ENCODE measurements at places on chromosomes 1 and 21. TPM values are rescaled to one million over a fixed set of nuclear protein-coding genes. Genes with fewer than 3 reads are reported as not detected.

DNA sequence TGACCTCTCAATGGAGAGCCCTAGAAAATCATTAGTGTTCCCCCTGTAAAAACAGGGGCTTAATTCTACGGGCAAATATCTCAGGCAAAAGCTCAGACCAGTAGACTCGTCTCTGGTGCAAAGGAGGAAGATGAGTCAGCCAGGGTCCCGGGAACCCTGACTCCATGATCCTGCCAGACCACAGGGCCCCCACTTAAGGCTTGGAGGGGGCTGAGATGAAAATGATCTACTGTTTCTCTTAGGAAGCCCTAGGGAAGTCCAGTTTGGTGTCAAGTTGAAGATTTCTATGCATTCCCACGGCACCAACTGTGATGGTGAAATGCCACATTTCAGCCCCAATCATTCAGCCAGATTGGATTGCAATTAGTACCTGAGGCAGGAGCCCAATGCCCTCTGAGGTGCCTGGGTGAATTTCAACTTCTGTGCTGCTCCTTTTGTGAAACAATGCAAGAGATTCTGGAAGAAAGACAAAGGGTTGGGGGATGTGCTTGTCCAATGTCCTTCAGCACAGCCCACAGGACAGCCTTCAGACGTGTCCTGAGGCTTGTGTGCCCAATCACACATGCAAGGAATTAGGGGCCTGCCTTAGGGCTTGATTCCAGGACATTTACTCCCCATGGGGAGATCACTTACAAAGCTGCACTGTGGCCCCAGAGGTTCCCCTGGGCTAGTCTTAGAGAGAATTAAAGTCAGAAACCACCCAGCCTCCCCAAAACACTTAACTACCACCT, 18.1 kb downstream of the NAV1 start:
- no peak for DNase-seq

- no peak for DNase-seq
These were observed 114.3 kb upstream of the ETV3 start for GRCh38 chr1:157252473-157252872.

DNA sequence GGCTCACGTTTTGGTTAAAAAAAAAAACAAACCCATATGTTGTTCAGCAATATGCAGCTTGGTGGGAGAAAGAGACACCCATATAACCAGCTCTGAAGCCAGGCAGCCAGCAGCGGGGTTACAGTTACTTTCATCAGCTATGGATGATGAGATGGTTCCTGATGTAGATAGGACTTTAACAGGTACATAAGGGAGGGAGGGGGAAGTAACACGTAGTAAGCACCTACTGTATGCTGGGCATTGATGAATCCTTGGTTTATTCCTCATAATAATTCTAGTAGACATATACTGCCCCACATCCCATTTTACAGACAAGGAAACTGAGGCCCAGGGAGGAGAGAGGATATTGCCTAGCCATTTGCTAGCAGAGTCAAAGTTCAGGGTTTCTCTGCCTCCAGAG, 2.0 kb downstream of the SLC1A7 start:
- DNase-seq = no peak

GRCh38 chr21:45438391-45439145, 33.6 kb downstream of the COL18A1 start:
- DNase-seq = no peak

DNA sequence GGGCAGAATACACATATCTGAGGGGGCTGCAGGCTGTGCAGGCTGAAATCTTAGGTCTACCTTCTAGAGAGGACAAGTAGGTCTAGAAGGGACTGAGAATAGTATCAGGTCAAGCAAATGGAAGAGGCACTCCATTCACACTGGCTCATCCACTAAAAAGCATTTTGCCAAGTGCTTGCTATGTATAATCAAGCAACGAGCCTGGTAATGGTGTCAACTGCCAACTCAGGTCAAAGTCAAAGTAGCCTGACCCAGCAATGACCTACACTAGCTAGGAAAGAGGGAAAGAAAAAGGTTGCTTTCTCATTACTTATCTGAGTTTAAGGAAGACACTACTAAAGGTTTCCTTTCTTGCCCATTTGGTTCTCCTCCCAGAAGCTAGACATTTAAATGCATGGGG, 10.8 kb downstream of the KCND3 start:
- no peak for DNase-seq

Gene PDZK1IP1
- total RNA-seq = 0.79 TPM

GRCh38 chr1:41446851-41447610, 37.5 kb downstream of the EDN2 start:
- DNase-seq = no peak

- no peak for DNase-seq
These were observed 6.7 kb downstream of the KHDRBS1 start for GRCh38 chr1:32020339-32020738.

- DNase-seq = no peak
These were observed 42.4 kb upstream of the LRRC8C start for GRCh38 chr1:89590341-89591080.

Gene CR2
- total RNA-seq = not detected

GRCh38 chr1:31170486-31170735, 69.3 kb downstream of the NKAIN1 start:
- no peak for DNase-seq

GRCh38 chr21:29299046-29299915, 559 bp downstream of the BACH1 start:
- DNase-seq = peak; percentile 43

GRCh38 chr1:8482979-8483381, 165.1 kb downstream of the SLC45A1 start:
- no peak for DNase-seq

DNA sequence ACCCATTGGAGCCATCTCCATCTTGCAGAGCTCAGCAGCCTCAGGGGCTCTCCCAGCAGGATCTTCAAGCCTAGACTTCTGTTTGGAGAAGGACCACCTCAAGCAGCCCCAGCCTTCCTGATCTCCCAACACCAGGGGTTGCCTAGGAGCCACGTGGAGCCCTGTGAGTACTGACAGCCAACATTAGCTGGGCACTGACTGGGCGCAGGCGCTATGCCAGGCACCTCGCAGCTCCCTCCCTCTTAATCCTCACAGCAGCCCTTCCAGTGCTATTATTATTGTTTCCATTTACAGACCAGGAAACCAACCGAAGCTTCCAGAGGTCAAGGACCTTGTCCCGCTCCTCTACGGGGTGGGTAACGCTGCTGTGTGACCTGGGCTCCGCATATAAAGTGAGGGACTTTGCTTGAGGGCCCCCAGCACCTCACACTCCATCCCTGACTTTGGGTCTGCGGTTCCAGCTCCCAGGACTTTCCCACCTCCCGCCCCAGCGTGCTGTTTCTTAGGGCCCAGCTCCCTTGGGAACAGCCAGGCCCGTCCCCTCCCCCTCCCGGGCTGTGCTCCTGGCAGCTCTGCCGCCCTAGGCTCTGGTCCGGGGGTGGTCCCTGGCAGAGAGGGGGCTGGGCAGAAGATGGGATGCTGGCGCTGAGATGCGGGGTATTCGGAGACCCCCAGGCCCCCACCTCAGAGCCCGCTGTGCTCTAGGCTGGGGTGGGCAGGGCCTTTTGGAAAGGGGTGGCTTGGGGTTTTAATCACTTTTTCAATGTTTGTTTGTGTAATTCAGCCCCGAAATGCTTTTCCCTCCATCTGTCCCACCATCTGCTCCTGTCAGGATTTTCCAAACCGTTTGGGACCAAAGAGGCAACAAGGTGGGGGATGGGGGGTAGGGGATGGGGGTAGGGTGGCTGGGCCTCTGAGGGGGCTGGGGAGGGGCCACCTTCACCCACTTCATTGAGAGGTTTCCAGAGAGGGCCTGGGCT, 4.1 kb upstream of the HPCA start:
- no peak for DNase-seq

- no peak for DNase-seq
These were observed 4.6 kb downstream of the IFFO2 start for GRCh38 chr1:18951818-18952391.

- no peak for DNase-seq
These were observed 6.5 kb upstream of the SLX9 start for GRCh38 chr21:44933199-44933917.

Gene NASP
- 135 TPM for total RNA-seq

DNA sequence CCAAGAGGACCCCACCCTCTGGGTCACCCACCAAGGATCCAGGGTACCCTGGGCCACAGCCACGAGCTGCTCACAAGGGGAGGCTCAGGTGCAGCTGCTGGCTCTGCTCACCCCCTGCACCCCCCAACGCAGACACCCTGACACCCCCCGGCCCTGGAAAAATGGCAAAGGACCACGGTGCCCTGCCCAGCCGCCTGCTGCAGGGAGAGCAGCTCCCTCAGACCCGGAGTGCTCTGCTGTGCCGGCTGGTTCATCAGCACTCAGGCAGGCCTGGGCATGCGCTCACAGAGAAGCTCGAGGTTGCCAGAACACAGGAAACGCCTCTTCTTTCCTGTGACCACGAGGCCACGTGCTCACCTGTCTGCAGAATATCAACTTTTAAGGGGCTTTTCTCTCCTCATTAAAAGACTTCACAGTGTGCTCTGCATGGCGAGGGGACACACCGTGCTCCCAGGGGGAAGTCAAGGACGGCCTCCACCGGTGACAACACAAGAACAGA, 4.3 kb upstream of the C1QTNF12 start:
- no peak for DNase-seq

- no peak for DNase-seq
These were observed 87.6 kb downstream of the PSMG1 start for GRCh38 chr21:39095681-39096080.

GRCh38 chr21:31554511-31555022, 104.9 kb upstream of the SOD1 start:
- peak; percentile 25 for DNase-seq

- DNase-seq = no peak
These were observed 823 bp upstream of the PRKAA2 start for GRCh38 chr1:56644064-56644918.

Gene HTR1D
- total RNA-seq = 4.6 TPM

DNA sequence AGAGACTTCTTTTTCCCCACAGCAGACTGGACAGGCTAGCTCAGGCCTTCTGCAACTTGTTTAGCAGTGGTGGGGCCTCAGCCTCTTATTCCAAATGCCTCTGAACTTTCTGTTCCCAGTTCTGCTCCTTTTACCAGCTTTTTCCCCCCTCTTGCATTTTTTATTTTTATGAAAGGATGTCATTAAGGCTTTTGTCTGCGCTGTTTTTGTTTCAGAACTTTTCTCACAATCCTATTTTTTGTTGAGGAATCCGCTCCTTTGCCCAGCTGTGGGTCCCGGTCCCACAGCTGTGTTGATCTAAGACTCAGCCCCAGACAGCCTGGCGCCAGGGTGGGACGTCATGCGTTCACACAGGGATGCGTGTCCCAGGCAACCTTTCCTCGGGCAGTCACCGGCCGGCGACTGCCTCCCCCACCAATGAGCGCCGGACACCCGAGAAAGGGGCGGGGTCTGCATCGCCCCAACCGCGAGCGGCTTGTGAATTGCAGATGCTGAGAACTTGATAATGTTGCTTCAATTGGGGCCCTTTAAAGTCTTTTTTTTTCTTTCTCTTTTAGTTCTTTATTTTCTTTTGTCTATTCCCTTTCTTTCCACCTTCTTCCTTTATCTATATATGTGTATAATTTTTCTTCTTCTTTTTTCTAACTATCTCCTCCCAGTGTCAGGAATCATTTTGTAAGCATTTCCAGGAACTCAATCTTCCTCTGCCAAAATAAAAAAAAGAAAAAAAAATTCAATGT, 3.0 kb upstream of the ID3 start:
- DNase-seq = peak; percentile 89

DNA sequence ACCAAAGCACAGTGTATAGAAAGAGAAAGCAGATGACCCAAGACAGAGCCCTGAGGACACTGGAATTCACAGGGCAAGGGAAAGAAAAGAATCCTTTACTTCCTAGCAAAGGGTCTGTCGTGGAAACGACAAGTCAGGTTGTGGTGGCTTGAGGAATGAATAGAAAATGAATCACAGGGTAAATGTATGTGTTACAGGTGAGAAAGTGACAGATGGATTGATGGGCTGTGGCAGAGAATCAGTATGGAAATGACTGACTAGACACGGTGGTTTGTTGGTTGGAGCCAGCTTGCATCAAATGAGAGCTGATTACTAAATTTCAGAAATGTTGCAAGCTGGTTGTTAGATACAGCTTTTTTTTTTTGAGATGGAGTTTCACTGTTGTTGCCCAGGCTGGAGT, 46.9 kb downstream of the PTP4A2 start:
- no peak for DNase-seq

DNA sequence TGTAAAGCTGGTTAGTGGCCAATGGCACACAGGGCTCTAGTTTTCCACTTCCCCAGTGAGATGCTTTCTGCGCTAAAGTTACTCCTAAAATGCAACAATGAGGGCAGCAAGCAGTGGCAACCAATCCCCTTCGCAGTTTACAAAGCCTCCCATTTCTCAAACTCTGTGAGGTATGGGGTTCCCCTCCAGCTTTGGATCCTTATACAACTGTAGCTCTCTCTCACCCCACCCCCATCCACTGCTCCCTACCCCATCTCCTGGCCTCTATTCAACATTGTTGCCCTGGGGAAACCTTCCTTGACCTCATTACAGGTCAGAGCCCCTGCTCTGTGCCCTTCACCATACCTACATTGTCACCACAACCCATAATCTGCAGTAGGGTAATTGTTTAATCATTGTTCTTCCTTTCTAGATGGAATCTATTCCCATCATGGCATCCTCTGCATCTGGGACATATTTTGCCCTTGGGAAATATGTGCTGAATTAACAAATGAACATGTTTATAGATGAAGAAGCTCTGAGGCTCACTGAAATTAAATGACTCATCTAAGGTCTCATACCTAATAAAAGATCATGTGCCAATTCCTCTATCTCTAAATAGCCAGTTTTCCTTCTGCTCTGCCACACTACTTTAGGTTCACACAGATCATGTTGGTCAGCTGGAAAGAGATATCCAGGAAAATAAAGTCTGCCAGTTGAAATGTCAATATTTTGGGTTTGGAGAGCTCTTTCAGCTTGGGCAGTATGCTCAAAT, 12.6 kb downstream of the KIAA0040 start:
- no peak for DNase-seq

DNA sequence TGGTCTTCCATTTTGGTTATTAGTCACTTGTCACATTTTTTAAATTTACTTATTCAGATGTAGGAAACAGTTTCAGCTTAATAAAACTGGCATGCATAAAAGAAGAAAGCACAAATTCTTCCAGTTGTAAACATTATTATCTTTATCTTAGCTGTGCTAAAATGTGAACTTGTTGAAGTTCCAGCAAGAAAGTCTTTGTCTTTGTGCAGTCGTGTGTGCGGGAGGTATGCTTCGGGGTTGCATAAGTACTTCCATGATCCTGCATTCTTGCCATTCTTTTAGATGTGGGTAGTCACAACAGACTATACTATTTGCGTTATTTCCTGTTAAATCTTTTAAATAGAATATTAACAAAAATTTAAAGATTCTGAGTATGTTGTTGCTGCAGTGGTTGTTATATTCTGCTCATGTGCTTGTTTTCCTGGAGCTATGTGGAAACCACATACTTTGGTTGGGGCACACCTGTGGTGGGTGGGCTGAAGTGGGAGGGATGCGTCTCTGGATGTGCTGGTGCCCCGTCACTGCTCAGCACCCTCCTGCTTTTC, 49.9 kb downstream of the CBS start:
- DNase-seq = peak; percentile 27

- no peak for DNase-seq
These were observed 32.2 kb downstream of the WDR4 start for GRCh38 chr21:42847051-42847707.
